ENCODE measurements at places on chromosomes 2 and 18.

GRCh38 chr2:207087046-207087902 is 78.5 kb downstream of the KLF7 start:
- DNase-seq = no peak

- peak; percentile 68 for DNase-seq
Observed at GRCh38 chr2:201116959-201117734, 1.2 kb downstream of the CFLAR start.

DNA sequence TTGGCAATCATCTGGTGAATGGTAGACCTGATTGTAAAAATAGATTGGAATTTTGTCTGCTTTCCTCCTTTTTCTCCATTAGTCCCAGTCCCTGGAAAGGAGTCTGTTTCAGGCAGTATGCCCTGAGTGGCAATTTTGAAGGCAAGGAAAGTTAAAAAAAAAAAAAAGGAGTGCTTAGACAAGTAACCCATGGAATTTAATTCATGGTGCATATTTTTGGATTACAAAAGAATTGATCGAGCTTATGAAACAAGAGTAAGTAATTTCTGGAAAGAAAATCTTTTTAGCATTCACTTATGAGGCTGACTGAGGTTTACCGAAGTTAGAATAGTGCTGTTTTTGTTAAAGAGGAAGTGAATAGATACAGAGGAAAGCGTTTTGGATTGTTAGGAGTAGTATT is 29.4 kb upstream of the TMEM178A start:
- DNase-seq = no peak

- DNase-seq = no peak
Observed at GRCh38 chr18:79404567-79404910, 8.8 kb downstream of the NFATC1 start.

DNA sequence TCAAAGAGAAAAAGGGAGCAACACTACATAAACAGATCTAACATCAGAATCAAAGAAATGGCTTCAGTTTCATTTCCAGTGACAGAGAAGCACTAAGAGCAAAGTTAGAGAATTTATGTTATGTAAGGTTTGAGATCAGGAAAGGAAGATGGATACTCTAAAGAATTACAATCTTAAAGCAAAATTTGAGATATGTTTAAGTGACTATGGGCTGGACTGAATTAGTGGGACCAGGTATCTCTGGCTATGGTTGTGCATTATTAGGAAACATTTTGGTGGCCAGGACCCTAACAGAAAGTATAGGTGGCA is 208.2 kb downstream of the CCDC178 start:
- no peak for DNase-seq

- DNase-seq = no peak
Observed at GRCh38 chr2:181430406-181431118, 26.6 kb upstream of the ITGA4 start.

GRCh38 chr2:2871480-2872308 is 505.9 kb downstream of the EIPR1 start:
- no peak for DNase-seq

- DNase-seq = no peak
Observed at GRCh38 chr2:28268386-28268785, 124.3 kb upstream of the FOSL2 start.

DNA sequence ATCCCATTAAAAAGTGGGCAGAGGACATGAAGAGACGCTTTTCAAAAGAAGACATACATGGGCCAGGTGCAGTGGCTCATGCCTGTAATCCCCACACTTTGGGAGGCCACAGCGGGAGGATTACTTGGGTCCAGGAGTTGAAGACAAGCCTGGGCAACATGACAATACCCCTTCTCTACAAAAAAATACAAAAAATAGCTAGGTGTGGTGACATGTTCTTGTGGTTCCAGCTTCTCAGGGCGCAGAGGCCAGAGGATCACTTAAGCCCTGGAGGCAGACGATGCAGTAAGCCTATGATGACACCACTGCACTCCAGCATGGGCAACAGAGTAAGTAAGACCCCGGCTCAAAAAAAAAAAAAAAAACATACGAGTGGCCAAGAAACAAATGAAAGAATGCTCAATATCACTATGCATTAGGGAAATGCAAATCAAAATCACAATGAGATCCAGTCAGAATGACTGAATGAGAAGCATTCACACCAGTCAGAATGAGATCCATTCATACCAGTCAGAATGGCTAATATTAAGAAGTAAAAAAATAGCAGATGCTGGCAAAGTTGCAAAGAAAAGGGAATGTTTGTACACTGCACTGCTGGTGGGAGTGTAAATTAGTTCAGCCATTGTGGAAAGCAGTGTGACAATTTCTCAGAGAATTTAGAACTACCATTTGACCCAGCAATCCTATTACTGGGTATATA is 550.2 kb upstream of the SLC39A10 start:
- no peak for DNase-seq

DNA sequence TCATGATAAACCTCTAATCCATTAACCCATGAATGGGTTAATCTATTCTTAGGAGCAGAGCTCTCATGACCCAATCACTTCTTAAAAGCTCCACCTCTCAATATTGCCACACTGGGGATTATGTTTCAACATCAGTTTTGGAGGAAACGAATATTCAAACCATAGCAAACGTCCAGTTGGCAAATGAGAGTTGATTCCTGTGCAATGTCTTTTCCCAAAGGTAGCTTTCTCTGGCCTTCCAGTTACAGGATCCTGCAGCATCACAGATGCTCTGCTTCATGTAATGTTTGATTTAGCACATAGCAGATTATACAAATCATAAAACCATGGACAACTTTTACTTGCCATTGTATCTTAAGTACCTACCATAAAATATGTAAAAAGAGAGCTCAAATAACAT is 481.0 kb downstream of the TNS1 start:
- no peak for DNase-seq

DNA sequence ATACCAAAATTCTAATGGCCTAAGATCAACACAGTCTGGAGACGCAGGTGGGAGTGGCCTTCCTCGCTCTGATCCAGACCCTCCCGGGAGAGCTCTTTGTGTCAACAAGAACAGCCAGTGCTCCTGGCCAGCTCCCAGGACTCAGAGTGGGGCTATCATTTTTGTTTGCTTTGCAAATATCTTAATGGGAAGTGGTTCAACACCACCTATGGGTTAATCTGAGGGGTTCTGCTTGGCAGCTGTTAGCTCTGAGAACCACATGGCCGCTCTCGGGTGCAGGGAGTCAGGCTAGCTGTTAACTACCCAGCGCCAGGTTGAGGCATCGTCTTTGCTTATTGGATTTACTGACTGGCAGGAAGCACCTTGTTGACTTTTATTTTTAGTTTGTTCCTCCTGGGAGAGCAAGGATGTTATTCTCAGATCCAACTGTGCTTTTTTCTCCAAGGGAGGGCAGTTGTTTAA is 184.8 kb upstream of the SP5 start:
- peak; percentile 73 for DNase-seq

- DNase-seq = no peak
Observed at GRCh38 chr18:35695803-35696202, 114.3 kb downstream of the GALNT1 start.

- no peak for DNase-seq
Observed at GRCh38 chr2:1231466-1232063, 181.7 kb upstream of the TPO start.

- DNase-seq = no peak
Observed at GRCh38 chr18:64019922-64020756, 50.3 kb downstream of the SERPINB8 start.

DNA sequence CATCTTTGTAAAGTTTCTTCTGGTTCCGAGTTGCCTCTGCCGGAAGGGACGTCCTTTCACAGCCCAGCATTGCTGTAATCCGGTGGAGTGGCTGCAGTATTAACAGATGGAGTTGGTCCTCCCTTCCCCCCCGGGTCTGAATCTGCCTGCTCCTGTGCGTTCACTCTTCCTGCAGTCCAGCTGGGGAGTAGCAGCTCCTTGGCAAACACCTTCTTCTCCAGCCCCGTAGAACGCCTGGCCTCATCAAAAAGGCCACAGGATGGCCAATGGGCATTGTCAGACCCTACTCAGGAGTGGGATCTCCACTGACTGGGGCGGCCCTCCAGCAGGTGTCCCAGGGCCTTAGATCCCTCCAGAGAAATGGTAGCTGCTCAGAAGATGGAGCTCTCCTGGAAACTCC is 234.0 kb downstream of the FAM210A start:
- DNase-seq = no peak

- peak; percentile 34 for DNase-seq
Observed at GRCh38 chr2:233124421-233125080, 64.4 kb downstream of the INPP5D start.

DNA sequence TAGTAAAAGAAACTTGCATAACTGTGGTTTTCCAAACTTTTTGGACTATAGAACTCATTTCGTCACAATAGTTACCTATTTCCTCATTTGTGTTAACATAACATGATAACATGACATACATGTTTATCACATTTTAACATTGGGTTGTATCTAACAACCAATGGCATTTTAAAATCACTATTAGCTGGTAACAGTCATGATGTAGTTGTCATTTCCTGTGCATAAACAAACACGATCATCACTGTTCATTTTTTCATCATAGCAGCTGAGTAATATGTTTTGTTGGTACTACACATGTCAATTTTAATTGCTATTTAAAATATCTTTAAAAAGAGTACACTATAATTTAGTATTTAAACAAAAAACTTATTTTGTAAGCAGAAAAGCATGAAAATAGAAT is 402.4 kb downstream of the SATB2 start:
- no peak for DNase-seq

GRCh38 chr2:63735263-63735662 is 106.4 kb upstream of the UGP2 start:
- DNase-seq = no peak

DNA sequence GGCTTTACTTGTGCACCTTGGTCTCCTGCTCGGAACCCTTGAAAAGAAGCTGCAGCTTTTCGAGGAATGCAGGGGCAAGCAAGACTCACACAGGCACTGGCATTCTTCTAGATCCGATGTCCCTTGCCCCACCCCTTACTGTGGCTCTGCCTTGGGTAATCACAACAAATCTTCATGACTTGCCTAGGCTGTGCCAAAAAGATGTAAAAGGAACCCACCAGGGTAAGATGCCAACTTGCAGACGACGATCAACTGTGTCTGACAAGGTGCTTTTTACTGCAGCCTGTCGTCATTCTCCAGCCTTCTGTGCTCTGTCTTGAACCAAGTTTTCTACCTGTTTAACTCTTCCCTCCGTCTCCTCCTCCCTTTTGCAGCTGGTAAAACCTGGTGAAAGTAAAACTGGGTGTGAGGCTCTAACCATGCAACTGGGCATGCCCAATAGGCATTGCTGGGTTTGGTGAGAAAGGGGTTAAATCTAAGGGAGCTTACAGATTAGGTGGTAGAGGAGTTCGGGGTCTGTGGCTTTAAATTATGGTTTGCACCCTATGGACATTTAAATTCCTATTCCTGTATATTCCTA is 909 bp upstream of the NRXN1 start:
- DNase-seq = no peak
